Thyroid gland (tissue), 4 donors: ENCODE measurements at places on chromosomes 12 and 14. TPM values are rescaled to one million over a fixed set of nuclear protein-coding genes. Genes with fewer than 3 reads are reported as not detected.

The AQP6 gene
- not detected for total RNA-seq

- DNase-seq = no peak
Observed at GRCh38 chr12:85531341-85531740, 251.3 kb downstream of the ALX1 start.

- no peak for DNase-seq
Observed at GRCh38 chr14:104358528-104359300, 220.3 kb downstream of the KIF26A start.

- no peak for DNase-seq
Observed at GRCh38 chr12:81216739-81217138, 138.9 kb downstream of the ACSS3 start.

- no peak for DNase-seq
Observed at GRCh38 chr12:4807813-4808212, 87.6 kb downstream of the GALNT8 start.

The SIX1 gene
- total RNA-seq = 3.2 TPM

- DNase-seq = no peak
Observed at GRCh38 chr12:8087666-8088065, 5.6 kb downstream of the NECAP1 start.

DNA sequence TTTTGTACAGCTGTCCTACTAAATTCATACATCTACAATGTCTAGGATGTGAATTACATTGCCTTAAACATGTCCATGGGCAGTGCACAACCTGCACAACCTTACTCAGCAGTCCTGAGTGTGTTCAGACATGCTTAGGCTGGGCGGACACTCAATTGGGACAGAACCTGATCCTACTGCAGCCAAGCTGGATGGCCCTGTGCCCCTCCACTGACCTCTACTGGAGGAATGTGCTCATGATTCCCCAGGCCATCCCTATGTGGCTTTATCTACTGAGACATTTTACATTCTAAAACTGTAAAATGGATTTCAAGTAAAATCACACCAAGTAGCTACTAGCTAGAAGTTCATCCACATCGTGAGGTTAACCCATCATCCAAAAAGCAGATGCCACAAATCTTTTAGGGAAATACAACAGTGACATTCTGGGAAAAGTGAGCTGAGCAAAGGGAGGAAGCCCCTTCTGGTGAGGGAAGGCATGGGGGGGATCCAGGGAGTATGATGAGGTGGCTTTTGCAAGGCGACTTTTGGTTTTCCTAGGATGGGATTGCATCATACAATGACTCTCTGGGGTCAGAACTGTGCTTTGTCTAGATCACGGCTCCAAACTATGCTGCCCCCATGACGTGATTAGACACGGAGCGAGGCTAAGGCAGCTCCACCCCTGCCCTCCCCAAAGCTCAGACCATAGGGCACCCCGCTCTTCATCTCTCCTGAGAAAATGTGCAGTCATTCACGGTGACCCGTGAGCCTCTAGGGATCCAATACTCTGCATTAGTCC, 911.7 kb upstream of the TMEM132C start:
- DNase-seq = no peak

DNA sequence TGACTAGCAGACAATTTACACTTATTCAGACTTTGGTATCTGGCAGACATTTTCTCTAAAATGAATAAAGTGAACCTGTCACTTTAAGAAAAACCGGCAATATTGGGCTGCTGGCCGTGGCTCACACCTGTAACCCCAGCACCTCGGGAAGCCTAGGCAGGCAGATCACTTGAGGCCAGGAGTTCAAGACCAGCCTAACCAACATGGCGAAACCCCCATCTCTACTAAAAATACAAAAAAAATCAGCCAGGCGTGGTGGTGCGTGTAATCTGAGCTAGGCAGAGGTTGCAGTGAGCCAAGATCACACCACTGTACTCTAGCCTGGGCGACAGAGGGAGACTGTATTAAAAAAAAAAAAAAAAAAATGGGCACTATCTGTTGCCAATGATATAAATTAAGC, 11.5 kb downstream of the DUSP16 start:
- DNase-seq = no peak

DNA sequence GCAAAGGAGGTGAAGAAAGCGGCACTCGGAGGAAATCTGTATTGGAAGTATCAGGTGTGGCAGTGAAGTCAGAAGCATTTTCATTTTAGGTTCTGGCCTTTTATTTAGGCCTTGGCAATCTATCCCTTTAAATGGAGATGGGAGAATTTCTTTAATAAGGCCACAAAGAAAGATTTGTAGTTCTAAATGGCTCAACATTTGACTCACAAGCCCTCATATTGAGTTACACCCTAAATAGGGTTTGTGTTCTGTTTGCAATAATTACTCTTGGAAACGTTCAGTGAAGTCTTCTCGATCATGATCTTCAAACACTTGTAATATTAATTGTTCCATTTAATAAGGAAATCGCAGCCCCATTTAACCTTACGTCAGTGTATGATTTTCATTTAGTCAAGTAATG, 25.3 kb upstream of the TMEM260 start:
- no peak for DNase-seq

GRCh38 chr14:32939254-32940065, 781 bp downstream of the NPAS3 start:
- peak; percentile 90 for DNase-seq

DNA sequence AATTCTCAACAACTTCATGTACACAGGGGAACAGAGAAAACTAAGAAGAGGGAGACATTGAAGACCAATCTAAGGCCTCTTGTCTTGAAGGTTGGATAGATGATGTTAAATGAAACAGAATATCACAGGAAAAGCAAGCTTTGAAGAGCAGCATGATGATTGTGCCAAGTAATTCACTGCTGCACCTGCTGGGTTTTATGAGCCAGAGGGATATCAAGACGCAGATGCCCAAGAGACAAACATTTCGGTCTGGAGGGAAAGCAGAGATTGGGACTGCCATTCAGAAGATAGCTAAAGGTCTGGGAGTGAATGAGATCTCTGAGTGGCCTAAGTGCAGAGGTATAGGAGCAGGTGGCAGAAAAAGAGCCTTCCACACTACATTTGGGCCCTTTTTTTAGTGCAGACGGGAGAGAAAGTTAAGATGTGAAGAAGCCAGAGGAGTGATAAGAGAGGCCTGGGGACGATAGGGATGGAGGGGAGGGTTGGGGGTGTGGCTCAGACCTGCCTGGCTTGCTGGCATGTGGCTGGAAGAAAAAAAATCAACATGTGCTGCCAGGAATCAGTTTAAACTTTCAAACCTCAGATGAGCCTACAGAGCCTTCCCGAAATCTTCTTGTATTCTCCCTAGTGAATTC, 200.6 kb downstream of the AEBP2 start:
- DNase-seq = no peak

DNA sequence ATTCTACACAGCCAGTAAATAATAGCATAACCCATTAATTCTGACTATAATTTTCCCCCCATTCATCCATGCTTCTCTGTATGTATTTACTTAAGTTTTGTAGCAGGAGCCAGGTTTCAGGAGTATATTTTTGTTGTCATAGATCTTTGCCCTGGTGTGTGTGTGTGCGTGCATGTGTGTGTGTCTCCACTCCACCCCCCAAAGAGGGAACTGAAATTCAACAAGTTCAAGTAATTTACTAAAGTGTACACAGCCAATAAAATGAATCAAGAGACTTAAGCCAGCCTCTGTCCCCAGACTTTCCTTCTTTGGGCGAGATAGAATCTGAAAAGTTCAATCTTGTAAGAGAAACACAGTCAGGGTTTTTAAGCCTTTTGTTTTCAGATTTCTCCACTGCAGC, 792.0 kb downstream of the MED13L start:
- no peak for DNase-seq

DNA sequence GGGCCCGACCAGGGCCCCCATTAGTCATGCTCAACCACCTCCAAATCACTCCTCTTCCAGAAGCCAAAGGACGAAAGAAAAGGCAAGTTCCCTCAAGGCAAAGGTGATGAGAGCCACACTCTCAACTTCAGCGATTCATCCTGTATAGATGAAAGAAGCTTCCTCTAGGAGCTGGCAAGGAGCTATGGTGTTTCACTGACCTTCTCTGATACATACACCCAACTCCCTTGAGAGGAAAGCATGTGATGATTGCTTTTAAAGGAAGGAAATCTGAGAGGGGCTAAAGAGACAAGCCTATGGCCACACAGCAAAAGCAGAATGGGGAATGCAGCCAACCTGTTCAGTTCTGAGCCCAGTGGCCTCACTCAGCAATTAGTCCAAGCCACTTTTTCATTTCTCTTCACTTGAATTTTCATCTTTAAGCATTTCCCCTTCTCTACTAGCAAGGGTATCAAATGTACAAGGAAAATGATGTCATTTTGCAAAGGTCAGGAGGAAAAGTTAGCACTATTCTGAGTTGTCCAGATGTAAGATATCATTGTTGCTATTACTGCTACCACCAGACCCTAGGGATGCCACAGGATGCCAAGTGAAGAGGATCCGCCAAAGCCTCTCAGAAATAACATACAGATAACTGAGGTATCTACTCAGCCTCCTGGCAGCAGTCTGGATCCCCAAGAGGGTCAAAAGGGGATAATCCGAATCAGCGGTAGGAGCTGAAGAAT, 82.5 kb downstream of the MAP3K9 start:
- DNase-seq = no peak

GRCh38 chr12:12481631-12482030, 81.0 kb downstream of the DUSP16 start:
- no peak for DNase-seq

The FAM161B gene
- total RNA-seq = 7.4 TPM

DNA sequence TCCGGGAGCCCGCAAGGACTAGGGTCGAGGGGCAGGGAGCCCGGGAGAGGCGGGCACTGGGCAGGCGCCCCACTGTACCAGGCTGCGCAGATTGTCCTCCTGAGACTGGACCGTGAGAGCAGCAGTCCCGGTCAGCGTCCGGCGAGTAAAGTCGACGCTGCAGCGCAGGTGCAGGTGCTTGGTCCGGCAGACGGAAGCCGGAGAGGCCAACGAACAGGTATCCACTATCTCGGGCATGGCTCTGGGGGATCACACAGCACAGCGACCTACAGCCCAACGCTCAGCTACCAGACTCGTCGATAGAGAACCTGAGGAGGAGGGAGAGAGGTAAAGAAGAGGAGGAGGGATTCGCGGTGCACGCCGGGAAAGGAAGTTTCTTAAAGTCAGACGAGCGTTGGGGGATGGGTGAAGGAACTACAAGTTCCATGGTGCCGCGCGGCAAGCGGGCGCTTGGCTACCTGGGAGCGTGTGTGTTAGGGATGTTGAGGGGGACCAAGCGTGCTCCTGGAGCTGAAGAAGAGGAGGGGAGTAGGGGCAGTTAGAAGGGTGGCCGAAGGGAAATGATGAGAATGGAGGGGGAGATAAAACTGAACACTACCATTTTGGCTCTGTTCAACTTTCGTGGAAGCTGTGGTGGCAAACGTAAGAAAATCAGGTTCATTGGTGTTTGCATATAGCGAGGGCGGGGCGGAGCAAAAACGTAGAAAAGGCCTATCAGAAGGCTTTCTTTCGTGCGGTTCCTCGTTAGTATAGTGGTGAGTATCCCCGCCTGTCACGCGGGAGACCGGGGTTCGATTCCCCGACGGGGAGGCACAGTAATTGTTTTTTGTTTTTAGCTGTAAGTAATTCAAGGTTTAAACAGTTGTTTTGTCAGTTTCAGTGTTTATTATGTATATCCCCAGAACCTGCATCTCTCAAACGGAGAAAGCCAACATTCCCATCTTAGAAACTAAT, at the start of gene LTA4H:
TSS of gene LTA4H (minus strand) at position 305 of the 954 bp plus-strand sequence. CDS start at position 237, 68 bp downstream.
- DNase-seq = peak; percentile 98

The KRT73 gene
- not detected for total RNA-seq

GRCh38 chr12:39144613-39145061, 239.2 kb upstream of the CPNE8 start:
- DNase-seq = peak; percentile 2

DNA sequence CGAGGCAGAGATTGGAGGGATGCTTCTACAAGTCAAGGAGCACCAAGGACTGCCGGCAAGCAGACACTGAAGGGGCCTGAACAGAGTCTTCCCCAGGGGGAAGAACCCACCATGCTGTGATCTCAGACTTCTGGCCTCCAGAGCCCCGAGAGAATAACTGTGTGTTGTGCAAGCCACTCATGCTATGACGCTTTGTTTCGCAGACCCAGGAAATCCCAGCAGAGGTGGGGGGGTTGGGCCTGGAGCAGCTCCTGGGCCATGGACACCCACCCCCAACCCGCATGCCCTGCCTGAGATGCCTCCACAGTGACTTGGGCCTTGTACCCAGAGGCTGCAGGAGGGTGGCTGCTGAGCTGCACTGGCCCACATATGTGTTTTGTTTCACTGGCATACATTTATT, 31.2 kb downstream of the ARL6IP4 start:
- no peak for DNase-seq

DNA sequence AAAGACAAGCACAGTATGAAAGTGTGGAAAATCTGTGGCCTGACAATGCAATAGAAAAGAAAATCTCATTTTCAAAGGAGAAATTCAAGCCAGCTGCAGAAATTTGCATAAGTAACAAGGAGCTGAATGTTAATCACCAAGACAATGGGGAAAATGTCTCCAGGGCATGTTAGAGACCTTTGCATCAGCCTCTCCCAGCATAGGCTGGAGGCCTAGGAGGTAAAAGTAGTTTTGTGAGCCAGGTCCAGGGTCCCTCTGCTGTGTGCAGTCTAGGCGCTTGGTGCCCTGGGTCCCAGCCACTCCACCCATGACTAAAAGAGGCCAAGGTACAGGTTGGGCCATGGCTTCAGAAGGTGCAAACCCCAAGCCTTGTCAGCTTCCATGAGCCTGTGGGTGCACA, 58.3 kb downstream of the TESPA1 start:
- no peak for DNase-seq
